ENCODE measurements at places on chromosomes 11 and 22.
A peak's percentile ranks its signal among the peaks of the same experiment; 100 is the strongest.

- no peak for DNase-seq
Observed at GRCh38 chr22:27388090-27388600, 413.4 kb downstream of the MN1 start.

- DNase-seq, result no peak
Observed at GRCh38 chr11:132142121-132142520, 771.7 kb downstream of the NTM start.

GRCh38 chr11:73996161-73996747 is 12.6 kb downstream of the UCP3 start:
- no peak for DNase-seq

DNA sequence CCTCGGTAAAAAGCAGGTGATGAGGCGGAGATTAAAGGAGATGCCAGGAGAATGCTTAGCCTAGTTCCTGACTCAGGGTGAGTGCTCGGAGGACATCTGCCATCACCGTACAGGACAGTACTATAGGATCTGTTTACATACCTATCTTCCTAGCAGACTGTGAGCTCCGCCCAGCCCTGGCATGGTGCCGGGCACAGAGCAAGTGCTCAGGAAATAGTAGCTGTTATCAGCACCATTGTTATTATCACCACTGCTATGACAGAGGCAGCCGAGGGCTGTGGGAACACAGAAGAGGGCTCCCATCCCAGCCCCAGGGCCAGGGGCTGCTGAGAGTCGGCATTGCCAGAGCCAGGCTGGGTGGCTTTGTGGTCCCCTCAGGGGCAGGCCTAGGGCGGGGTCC is 642 bp upstream of the SEPTIN3 start:
- no peak for DNase-seq

DNA sequence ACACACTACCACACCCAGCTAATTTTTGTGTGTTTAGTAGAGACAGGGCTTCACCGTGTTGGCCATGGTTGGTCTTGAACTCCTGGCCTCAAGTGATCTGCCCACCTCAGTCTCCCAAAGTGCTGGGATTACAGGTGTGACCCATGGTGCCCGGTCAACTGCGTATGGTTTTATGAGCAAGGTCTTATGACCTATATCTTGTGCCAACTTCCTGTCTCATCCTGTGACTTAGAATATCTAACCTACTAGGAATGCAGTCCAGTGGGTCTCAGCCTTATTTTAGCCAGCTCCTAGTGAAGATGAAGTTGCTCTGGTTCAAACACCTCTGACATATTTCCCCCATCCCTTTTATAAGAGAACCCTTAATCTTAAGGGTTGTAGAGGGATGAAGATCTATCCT is 66.1 kb upstream of the OR5AN1 start:
- DNase-seq, result no peak

GRCh38 chr11:118318581-118319336 is 14.2 kb downstream of the CD3E start:
- no peak for DNase-seq

DNA sequence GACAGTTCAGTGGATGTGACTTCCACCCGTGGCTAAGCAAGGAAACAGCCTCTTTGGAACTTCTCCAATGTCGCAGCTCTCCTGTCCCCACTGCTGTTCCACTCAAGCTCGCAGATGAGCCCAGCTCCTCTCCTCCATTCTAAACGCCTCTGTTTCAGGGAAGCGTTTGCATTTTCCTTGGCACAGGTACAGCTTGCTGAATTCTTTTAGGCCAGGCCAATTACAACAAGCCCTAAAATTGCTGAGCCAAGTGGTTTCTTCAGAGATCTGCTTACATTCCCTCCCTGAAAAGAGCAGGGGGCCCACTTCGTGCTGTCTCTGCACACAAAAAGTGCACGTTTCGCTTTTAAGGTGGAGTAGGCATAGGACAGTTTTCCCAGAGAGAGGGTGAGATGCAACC is 91.5 kb upstream of the BLID start:
- DNase-seq, result no peak

DNA sequence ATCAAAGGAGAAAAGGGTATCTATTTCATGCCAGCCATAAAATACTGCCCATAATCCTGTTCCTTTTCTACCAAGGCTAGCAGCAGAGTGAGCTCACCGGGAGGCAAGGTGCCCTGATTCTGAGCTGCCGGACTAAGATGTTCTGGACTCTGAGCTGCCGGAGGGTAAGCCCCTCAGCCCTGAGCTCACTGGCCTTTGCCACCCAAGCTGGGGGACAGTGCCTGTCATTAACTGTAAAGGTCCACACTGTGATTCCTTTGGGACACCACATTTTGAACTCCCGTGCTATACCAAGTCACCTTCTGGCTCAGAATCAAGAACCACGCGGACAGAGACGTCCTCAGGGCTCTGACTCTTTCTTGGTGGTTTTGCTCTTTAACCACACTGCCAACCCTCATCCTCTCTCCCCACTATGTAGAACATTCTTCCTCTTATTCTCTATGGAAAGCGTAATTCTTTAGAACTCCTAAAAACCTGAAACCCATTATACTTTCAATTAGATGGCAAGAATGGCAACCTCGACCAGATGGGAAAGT is 88.4 kb upstream of the BID start:
- DNase-seq, result no peak

DNA sequence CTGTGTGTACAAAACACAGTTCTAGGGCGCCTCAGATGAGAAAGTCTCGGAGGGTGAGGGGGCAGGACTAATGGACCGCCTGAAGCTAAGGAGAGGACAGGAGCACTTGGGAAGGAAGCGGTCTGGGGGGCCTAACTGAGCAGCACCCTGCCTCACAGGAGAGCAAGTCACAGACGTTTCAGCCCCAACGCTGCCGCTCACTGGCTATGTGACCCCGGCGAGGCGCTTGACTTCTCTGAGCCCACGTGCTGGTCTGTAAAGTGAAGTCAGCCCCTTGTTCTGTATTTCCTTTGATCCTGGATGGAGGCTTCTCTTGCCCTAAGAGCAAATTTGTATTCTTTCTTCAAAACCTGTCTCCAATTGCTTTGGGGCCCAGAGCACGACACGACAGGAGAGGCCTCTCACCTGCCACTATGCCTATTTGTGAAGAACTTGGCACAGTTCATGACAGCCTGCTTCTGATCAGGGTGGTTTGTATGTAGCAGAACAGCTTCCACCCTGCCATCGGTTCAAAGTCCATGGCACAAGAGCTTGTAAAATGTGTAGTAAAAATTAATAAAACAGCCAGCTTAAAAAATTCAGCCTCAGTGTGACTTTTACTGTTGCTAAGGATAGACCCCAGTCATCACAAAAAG is 59.1 kb downstream of the WNT11 start:
- DNase-seq, result no peak

DNA sequence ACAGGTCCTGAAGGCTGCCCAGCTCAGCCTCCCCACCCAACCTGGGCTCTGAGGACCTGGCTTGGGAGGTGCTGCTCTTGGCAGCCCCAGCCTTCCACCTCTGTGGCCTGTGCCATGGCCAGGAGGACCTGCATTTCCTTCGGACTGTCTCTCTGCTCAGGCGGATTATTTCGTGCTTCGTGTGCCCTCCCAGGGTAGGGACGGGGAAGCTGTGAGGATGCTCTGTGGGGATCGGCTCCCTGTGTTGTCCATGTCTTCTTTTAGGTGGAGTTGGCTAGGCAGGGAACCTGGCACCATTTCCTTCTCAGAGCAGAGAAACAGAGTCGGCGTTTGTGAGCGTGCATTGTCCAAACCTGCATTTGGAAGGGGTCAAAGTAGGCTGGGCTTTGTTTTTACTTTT is 34.1 kb downstream of the BCR start:
- DNase-seq, result no peak

DNA sequence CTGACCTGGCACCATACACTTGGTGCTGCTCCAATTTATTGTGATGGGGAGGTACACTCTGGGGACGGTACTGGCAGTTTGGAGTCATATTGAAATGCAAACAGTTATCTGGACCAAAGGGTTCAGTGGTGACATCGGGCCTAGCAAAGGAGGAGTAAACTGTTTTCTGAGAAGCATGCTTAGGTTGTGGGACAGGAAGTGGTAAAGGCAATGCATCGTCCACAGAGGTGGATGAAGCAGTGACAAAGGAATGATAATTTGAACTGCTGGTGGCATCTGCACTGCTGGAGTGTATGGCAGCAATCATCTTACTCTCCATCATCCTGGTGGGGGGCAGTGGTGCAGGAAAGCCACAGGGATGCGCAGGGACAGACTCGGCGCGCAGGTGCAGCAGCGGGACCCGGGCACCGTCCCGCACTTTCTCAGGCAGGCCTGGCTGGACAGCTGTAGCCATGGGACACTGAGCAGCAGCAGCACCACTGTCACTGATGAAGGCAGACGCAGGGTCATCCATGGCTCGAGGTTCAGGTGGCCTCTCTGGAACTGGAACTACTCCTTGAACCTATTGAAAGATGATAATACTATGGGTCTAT is 28.0 kb upstream of the TP53AIP1 start:
- DNase-seq, result no peak

- DNase-seq, result peak; percentile 55
Observed at GRCh38 chr11:65558002-65558929, at the start of gene LTBP3. Gene LTBP3, minus strand, starts transcription at chr11:65558359. Its CDS starts 400 bp downstream, at chr11:65557959.

DNA sequence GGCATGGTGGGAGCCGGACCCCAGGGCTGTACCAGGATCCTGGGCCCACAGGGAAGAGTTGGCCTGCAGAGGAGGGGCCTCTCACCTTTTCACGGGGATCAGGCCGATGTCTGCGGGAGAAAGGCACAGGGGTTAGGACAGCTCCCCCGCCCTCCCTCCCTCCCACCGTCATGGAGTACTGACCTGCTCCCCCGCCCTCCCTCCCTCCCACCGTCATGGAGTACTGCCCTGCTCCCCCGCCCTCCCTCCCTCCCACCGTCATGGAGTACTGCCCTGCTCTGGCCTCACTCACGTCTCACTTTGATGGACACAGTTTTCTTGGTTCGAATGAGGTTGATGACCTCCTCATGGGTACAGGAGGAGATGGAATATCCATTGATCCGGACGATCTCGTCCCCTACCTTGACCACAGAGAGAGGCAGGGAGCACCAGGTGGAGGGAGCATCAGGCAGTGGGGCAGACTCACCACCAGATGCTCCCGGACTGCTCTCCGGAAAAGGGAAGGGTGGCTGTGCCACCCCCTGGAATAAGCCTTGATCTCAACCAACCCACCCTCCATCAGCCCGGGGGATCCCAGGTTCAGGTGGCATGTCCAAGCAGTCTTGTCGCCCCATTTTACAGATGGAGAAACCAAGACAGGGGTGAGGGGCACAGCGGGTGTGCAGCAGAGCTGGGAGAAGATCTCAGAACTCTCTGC is 17.1 kb downstream of the USH1C start:
- no peak for DNase-seq

- DNase-seq, result no peak
Observed at GRCh38 chr11:18501629-18502028, 25.1 kb downstream of the TSG101 start.

- DNase-seq, result no peak
Observed at GRCh38 chr11:113373306-113373705, 14.3 kb upstream of the ANKK1 start.

GRCh38 chr11:120128392-120129119 is 9.4 kb downstream of the TRIM29 start:
- no peak for DNase-seq

GRCh38 chr11:12842933-12843636 is 166.0 kb upstream of the RASSF10 start:
- no peak for DNase-seq

DNA sequence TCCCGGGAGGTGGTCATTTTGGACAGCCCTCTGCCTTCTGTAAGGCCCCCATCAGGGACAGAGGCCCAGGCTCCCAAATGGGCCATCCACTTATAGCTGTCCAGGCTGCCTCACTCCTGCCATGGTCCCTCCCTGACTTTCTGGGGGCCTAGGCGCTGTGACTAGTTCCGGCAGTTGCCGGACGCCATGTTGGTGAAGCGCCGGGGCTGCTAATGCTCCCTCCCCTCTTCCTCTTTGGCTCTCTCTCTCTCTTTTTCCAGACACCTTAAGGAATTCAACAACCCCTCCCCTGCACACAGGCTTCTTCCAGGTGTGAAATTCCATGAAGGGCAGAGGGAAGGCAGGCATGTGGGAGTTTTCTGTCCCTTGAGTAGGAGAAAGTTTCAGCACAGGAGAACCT is 445.6 kb downstream of the SOX6 start:
- DNase-seq, result no peak

- DNase-seq, result peak; percentile 82
Observed at GRCh38 chr11:64233913-64234586, at the start of gene VEGFB. Gene VEGFB, plus strand, starts transcription at chr11:64234584. Its CDS starts 250 bp downstream, at chr11:64234834.

DNA sequence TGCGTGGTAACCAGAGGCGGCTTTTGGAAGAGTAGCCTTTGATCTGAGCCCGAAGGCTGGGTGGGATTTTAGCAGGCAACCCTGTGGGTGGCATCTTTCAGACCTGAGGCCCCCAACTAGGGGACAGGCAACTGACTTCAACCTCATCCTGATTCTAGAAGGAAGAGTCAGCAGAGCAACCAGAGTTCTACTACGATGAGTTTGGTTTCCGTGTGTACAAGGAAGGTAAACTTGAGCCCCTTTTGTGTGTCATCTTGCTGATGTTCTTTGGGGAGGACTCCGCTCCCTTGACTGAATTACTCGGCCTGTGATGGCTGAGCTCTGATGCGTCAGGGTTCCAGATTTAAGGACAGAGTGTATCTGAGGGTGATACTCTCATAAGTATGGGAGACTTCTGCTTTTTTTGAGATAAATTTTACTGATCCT is 31.6 kb downstream of the SGSM3 start:
- no peak for DNase-seq

- DNase-seq, result peak; percentile 80
Observed at GRCh38 chr11:96341211-96342013, 1.6 kb downstream of the MAML2 start.

- no peak for DNase-seq
Observed at GRCh38 chr22:29883775-29884097, 762 bp downstream of the MTMR3 start.

DNA sequence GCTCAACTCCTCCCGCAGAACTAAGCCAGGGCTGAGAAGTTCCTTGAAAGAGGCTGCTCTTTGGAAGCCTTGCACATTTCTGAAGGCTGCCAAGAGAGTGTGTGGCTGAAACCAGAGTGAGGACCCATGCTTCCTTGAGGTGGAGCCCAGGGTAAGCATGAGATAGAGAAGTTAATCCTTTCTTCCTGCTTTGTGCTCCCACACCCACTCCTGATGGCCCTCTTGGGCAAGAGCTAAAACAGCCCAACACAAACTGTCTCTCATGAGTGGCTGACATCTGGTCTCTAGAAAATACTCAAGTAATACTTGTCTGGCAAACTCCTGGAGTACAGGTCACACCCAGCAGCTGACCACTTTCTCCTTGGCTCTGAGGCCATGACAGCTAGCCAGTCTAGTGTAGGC is 523.7 kb downstream of the INSC start:
- no peak for DNase-seq

GRCh38 chr11:69834811-69835800 is 15.9 kb upstream of the FGF3 start:
- DNase-seq, result no peak

DNA sequence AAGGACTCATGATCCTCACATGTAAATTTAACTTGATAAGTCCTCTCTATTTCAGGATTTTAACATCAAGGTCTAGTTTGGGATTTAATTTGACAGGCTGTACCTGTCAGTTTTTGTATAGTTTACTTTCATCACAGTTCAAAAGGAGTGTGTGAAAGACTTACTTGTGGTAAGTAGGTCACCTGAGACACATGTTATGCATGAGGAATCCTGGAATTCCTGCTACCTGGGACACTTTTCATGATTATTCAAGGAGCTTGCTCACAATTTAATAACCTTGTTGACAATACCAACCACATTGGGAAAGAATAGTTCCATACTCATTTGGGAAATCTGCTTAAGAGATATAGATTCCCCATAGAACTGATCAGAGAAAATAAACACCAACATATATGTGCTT is 15.8 kb upstream of the SLC36A4 start:
- DNase-seq, result no peak

GRCh38 chr11:117614728-117615127 is 182.3 kb downstream of the DSCAML1 start:
- no peak for DNase-seq

Data from CD4-positive, alpha-beta T cell treated with Interleukin-21 for 1 hour (primary cell).